ENCODE measurements at places on chromosomes 1 and 21.
A peak's percentile ranks its signal among the peaks of the same experiment; 100 is the strongest.

DNA sequence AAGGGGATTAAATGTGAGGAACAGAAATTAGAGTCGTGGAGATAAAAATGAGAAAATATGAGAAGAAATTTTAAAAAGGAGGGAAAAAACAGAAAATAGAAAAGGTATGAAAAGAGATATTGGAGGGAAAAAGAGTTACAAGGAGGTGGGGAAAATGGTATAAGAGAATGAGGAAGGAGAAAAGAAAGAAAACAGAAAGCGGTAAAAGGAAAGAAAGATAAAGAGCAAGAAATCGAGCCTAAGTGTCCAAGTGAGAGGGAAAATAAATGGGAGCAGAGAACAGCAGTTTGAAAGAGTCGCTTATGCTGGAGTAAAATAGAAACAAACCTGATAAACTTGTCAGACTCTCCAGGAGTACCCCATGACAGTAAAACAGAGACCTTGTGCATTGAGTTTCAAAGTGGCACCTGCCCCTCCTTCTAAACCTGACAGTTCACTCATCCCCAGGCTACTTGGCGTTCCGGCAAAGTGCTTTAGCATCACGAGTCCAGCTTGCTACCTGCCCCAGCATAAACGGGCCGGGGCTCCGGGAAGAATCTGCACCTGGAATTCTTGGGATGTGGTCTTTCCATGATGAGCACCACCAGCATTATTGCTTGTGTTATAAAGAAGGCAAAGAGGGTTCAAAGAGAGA is 585 bp downstream of the NEGR1 start:
- DNase-seq = peak; percentile 58

GRCh38 chr1:201749059-201749690 is 79.8 kb upstream of the IPO9 start:
- no peak for DNase-seq

DNA sequence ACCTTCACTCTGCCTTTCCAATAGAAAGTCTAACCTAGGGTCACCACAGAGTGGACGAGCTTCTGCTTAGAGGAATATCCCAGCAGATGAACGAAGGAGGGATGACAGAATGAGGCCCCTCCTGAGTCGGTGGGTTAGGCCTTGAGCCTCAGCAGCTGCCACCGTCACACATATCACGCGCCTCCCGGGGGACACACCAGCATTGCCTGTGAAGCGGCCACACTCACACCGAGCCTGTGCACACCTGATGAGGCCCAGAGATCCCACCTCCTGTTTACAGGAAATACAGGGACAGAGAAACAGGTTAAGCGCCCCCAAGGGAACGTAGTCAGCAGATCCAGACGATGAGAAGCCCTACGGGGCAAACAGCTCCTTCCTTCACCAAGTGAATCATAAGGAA is 25.1 kb upstream of the LRRC47 start:
- no peak for DNase-seq

- peak; percentile 61 for DNase-seq
Measured at GRCh38 chr1:223230161-223230881, 87.3 kb upstream of the TLR5 start.

DNA sequence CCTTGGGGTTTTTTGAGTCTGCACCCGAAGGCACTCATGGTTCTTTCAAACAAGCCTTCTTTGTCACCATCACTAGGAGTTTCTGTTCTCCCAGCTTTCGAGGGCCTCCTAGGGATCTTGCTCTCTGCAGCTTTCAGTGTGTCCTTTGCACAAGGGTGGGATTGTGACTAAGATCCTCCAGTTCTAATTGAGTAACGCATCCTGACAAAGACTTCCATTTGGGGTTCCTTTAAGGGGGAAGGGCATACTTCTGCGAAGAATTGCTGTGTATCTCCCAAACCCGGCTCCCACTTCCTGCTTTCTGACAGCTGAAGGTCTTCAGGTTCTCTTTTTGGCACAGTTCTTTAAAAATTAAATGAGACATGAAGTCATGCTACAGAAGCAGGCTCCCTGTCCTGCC is 139.4 kb downstream of the EDEM3 start:
- DNase-seq = no peak

GRCh38 chr1:2388004-2388913 is 3.1 kb downstream of the MORN1 start:
- no peak for DNase-seq

- DNase-seq = no peak
Measured at GRCh38 chr1:245541369-245541768, 386.6 kb downstream of the KIF26B start.

GRCh38 chr21:36254106-36254941 is 65.7 kb upstream of the MORC3 start:
- no peak for DNase-seq

GRCh38 chr1:185788386-185788785 is 54.2 kb downstream of the HMCN1 start:
- DNase-seq = no peak

GRCh38 chr1:76227621-76228020 is 153.1 kb downstream of the ST6GALNAC3 start:
- no peak for DNase-seq

GRCh38 chr21:42223826-42224575 is 5.1 kb downstream of the ABCG1 start:
- DNase-seq = no peak

GRCh38 chr1:50438945-50439344 is 15.7 kb upstream of the DMRTA2 start:
- no peak for DNase-seq

DNA sequence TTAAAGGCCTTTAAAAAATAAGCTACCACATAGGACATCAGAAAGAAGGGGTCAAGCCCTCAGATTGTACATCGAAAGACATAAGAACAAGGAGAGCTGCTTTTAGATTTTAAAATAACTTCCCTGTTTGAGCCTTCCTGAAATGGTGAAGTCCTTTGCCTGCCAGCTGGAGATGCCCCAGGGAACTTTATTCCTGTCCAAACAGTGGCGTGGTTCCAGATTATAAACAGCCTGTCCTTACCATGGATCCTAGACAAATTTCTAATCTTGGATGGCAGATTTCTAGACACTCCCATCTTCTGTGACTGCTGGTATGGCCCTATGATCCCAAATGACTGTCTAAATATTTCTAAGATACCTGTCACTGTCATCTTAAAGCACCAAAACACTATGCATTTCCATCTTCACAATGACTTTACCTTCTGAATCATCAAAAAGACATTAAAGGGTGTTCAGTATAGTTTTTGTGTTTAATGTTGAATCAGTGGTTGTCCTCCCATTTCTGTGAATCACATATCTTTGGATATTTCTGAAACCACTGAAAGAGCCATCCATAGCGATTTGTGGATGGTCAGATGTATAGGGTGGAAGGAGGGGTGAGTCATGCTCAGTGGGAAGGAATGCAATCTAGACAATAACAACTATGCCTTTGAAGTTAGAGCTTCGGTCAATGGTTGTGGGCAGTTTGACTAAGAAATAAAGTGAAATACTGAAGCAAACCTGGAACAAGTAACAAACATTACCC is 23.2 kb downstream of the ILDR2 start:
- DNase-seq = no peak

GRCh38 chr1:159214149-159214760 is 9.6 kb downstream of the ACKR1 start:
- DNase-seq = peak; percentile 77

- no peak for DNase-seq
Measured at GRCh38 chr1:226520640-226521355, 27.8 kb upstream of the STUM start.

- no peak for DNase-seq
Measured at GRCh38 chr21:26280775-26281174, 110.2 kb upstream of the APP start.

DNA sequence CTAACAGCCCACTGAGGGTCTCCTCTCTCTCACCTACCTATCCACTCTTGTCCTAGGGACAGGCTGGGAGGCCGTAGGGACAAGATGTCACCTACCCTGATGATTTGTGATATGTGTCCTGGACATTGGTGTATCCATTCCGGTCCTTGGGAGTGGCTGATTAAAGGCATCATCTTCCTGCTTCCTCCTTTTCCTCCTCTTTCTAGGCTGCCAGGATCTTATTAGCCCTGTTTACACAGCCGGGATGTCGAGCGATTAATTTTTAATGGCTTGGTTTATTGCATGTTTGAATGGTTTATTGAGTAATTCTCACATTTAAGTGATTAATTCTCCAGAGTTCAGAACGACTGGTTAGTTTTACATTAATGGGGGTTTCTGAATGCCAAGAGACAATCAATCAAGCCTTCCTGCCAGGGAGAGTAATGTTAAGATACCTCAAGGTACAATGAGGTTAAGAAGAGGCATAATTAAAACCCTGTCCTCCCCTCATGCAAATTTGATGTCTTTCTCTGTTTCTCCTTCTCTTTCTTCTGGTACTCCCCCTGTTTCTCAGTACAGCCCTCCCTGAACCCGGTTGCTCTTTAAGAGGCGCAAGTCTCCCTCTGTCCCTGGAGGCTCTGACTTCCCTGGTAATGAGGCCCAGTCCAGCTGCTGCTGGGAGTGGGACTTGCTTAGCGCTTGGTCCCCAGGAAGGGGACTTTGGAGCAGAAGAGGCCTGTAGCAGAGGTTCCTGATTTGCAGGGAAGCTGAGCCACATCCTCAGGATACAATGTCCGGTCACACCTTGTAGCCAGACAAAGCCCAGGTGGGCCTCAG is 50.9 kb downstream of the ACTL8 start:
- DNase-seq = no peak

DNA sequence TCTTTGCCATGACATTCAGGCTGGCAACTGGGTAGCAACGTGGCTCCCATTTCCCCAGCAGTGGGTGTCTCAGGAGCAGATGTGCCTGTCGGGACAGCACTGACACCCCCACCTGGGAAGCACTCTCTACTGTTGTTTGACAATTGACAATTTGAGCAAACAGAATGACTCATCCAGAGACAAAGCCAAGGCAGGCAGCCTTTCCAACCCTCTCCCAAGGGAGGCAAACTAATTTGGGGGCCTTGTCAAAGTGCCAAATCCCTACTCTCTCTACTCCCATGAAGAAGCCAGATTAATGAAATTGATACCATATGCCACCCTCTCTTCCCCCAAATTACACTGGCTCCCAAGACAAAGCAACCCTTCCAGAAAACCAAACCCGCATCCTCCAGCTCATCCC is 65.6 kb downstream of the GRIK3 start:
- DNase-seq = no peak

GRCh38 chr1:29712284-29712651 is 475.9 kb downstream of the PTPRU start:
- no peak for DNase-seq

DNA sequence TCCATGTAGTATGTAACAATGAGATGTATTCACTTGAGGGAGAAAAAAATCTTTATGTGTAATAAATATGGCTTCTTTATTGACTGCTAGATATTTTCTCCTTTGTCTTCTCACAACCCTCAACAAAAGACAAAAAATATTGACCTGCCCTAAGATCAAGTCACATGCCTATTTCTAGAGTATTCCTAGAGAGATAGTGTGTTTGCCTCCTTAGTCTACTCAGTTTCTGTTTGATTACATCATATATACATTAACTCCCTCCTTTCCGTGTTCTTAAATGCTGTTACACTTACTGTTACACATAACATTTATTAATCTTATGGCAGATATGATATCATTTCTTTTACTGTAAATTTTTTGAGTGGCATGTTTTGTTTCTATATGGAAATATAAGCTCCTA is 281.6 kb upstream of the RGS18 start:
- no peak for DNase-seq

- no peak for DNase-seq
Measured at GRCh38 chr1:232302376-232303221, 327.3 kb downstream of the SIPA1L2 start.

GRCh38 chr1:4057603-4058002 is 157.5 kb upstream of the C1orf174 start:
- DNase-seq = no peak

- no peak for DNase-seq
Measured at GRCh38 chr21:41068496-41068895, 99.5 kb upstream of the BACE2 start.

DNA sequence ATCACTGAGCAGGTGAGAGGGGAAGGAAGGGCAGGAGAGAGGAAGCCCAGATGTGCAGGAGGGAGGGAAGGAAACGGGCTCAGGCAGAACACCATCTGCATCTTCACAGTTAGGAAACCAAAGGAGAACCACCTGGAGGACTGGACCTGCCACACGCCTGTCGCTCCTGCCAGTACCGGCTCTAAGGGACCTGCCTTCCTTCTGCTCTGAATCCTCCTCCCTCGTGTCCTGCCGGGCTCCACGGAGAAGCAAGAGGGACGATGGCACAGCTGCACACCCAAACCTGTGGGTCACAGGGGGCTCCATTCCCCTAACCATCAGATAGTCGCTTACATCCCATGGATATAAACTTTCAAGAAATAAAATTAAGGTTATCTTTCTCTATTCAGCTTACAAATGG is 56.1 kb downstream of the TOR1AIP2 start:
- no peak for DNase-seq

DNA sequence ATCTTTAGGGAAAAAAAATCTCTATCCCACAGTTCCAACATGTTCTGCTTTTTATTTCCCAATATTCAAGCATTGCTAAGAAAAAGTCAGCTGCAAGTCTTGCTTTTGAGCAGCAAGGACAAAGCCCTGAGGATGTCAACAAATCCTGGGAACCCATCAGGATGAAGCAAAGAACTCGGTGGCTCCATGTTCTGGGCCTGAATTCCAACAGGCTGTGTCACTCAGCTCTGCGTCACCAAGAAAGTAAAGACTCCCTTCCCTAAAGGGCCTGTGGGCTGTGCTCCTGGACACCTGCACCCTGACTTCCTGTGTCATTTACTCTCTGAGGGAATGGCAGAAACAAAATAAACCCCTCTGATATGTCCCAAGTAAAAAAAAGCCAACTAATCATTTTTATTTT is 95.5 kb downstream of the TIAM1 start:
- DNase-seq = no peak

- no peak for DNase-seq
Measured at GRCh38 chr1:168297019-168297730, 16.5 kb downstream of the TBX19 start.

DNA sequence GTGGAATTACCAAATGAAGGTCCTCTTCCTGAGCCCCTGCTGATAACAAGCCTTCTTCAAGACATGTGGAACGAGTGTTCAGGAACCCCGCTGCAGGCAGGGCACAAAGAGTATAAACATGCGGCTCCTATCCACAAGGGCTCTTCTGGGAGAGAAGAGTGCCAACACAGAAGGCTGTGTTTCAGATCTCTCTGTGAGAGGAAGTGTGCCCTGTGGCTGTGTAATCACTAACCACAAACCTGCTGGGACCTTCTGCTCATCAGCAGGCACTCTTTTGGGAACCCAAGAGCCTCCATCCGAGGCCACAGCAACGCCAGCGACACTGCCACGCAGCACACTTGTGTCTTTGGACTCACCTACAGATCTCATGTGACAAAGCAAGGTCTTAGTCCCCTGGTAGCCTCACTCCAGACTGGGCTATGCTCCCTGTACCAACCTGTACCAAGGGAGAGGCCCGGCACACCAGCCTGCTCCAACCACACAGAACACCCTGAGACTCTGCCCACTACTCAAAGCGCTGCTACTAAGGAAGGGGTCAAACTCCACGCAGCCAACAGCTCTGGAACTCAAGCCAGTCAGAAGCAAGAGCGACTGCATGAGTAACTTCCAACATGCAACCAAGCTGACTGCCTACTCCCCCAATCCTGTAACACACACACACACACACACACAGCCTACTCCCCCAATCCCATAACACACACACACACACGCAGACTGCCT is 7.8 kb downstream of the PTTG1IP start:
- DNase-seq = no peak

GRCh38 chr1:109498161-109498801 is 4.4 kb downstream of the CYB561D1 start:
- peak; percentile 75 for DNase-seq

- DNase-seq = peak; percentile 55
Measured at GRCh38 chr1:67652800-67653199, 32.2 kb upstream of the GADD45A start.

- peak; percentile 48 for DNase-seq
Measured at GRCh38 chr1:229689904-229690303, 63.9 kb downstream of the URB2 start.

All from activated CD4-positive, alpha-beta T cell treated with anti-CD3 and anti-CD28 coated beads, Interleukin-2, amount 10 ng/mL, durations not matched to agents 24 days and 14 days (primary cell).